CD4-positive, alpha-beta T cell treated with Interleukin-15 for 1 hour (primary cell): ENCODE measurements at places on chromosomes 2 and 18.

DNA sequence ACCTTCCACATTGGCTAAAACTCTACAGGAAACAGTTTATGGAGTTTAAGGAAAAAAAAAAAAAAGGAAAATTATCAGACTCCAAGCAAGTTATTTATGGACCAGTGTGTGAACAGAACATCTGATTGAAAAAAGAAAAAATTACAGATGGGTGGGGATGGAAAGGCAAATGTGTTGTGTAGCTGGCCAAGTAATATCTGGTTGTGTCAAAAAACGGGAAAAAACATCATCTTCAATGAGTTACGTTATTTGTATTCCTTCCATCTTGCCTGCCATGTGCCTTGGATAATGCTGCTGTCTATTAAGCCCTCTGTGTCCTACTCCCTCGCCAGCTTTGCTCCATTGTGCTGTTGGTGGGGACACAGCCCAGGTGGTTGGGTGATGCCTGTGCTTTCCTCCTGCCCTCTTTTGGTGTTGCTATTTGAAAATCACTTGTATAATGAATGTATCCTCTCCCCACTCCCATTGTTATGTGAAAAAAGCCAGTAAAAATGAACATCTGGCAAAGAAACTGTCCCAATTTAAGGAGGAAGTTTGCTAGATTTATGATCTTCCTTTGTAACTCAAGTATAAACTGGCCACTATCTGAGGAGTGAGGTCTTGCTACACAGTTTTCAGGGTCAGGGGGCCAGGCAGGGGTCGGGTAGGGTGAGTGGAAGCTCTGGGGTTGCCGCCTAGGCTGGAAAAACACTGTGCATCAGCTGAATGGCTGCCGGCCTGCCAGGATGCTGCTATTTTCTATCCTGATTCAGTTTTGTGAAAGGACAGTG, 155.9 kb downstream of the FMNL2 start:
- no peak for DNase-seq

DNA sequence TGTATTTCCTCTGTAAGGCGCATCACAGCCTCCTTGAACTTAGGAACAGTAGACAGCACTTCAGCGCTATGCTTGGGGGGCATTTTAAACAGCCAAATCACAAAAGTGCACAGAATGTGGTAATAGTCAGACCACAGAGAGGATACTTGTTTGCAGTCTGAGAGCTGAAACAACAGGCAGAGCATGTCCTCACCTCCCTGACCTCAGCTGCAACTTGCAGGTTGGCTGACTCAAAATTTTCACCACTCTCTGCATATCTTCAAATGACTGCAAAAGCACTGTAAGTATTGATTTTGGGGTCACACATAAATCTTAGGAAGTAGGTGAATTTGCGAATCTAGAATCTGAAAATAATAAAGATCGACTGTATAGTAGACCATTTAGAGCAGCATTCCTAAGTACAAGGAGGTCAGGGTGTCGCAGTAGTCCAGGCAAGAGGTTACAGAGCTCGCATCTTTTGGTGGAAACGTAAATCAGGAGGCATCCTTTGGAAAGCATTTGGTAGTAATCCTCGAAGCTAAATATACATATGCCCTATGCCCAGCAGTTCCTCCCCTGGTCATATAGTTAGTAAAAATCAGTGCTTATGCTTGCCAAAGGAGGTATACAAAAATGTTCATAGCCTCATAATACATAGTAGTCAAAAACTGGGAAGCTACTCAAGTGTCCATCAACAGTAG, 108.2 kb upstream of the MYCN start:
- DNase-seq = no peak

DNA sequence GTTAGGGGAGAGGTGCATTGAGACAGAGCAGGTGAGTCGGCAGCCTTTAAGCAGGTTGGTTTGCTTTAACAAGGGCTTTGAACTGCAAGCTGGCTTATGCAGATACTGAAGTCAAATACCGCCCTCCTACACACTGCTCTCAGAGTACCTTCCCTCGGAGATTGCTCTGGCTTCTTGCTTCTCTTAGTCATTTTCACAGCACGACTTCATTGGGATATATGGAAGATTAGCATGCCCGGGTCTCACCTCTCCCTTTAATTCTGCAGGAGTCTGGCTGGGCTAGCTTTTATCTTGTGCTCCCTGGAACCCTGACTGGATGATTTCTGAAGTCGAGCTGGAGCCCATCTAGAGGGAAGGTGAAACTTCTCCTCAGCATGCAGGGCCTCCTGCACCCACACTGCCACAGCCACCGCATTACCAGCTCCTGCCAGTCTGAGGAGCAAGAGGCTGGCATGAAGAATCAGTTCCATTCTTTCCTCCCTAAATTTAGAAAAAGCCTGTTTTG, 395.5 kb upstream of the HNRNPA3 start:
- DNase-seq = no peak

- peak; percentile 33 for DNase-seq
Observed at GRCh38 chr18:45874491-45875184, 49.2 kb downstream of the SIGLEC15 start.

DNA sequence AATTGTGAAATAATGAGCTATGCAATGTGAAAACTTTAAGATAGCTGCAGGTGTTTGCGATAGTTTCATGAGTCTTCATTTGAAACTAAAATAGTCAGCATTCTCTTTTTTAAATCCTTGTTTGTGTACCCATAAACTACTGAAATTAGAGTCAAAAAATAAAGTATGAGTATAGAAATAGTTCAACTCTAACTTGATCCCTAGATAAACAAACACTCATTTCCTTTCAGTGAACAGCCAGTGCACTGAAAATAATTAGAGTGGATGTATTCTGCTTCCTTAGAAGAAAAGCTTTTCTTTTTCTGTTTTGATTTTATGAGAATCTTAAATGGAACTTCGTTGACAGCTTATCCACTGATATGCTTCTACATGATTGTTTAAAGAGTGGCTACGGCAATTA, 1033.4 kb downstream of the SOCS6 start:
- DNase-seq = no peak

- DNase-seq = no peak
Observed at GRCh38 chr18:38900031-38900430, 1334.4 kb upstream of the CELF4 start.

DNA sequence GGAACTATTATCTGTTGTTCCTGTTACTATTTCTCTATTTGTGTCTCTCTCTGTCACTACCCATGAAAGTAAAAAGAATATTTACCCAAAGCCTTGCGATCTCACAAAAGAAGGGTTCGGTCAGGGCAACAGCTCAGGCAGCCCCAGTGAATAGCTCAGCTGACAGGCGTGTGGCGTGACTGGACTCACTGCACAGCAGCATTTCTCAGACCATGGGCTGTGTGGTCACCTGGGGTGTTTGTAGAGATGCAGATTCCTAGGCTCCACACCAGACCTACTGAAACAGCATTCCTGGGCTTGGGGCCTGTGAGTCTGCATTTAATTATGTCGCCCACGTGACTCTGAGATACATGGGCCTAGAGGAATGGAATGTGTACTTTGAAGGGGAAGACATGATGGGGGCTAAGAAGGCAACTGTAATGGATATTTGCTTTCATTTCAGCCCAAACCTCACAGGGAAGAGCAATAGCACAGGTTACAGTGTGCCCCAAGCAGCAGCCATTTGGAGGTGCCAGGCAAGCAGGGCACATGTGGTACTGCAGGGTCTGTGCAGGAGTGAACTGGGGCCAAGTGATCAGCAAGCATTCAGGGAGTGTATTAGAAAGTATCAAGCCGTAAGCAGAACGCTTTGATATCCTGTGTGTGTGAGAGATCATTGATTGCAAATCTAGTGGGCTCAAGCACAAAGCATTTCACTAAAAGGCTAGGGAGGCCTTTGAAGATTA, 90.4 kb upstream of the RBMS1 start:
- DNase-seq = no peak

GRCh38 chr2:113076954-113077669, 9.3 kb downstream of the IL1F10 start:
- no peak for DNase-seq

DNA sequence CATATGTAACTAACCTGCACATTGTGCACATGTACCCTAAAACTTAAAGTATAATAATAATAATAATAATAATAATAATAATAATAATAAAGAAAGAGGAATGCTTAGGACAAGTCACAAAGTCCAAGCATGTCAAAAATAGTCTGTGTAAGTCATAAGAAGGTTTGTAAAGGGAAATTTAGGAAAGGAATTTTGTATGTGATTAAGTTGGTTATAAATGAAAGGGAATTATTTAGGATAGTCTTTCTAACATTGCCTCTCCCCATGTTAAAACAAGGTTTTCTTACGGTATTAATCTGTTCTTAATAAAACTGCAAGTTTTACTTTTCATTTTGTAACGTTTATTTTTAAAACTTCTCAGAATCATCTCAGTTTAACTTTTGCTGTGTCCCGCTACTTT, 62.8 kb downstream of the SESTD1 start:
- no peak for DNase-seq

GRCh38 chr2:144233733-144234541, 286.0 kb downstream of the ZEB2 start:
- DNase-seq = no peak

DNA sequence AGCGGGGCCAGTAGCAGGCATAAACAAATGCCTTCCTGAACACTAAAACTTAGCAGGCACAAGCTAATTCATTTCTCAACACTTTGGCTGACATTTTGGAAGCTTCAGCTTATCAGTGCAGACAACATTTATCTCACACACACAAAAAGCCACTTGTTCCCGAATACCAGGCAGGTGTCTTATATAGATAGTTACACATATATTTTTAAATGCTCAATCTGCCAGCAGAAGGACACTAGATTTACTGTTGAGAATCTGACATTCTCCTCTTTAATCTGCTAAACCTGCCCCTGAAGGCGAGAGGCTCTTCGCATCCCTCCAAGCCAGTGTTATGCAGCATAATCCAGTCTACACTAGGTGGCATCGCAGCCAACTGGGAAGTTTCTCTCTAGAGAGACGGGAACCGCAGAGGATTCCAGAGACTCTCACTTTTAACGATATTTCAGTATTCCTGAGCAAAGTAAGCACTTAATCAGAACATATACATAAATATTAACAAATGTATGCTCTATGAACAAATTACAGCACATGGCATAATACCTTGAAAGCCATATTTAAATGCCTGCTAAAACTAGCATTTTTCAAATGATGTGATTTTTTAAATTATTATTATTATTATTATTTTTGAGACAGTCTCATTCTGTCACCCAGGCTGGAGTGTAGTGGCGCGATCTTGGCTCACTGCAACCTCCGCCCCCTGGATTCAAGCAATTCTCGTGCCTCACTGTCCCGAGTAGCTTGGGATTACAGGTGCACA, 90.2 kb upstream of the SCG2 start:
- DNase-seq = no peak

- DNase-seq = no peak
Observed at GRCh38 chr2:88170472-88170892, 336 bp downstream of the THNSL2 start.

DNA sequence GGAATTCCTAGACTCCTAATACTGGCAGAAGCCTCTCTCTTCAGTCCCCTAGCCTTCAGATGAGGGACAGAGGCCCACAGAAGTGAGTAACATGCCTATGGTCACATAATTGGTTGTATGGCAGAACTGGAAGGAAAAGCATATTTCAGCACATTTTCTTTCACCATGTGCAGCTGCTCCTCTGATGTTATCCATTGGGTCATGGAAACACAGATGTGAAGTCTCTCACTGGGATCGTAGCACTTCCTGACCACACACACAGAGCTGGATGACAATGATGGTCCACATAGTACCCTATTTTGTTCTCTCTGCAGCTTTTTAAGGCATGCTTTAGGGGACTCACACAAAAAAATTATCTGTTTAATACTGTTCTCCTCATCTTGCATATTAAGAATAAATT, 24.5 kb downstream of the MYO3B start:
- no peak for DNase-seq

DNA sequence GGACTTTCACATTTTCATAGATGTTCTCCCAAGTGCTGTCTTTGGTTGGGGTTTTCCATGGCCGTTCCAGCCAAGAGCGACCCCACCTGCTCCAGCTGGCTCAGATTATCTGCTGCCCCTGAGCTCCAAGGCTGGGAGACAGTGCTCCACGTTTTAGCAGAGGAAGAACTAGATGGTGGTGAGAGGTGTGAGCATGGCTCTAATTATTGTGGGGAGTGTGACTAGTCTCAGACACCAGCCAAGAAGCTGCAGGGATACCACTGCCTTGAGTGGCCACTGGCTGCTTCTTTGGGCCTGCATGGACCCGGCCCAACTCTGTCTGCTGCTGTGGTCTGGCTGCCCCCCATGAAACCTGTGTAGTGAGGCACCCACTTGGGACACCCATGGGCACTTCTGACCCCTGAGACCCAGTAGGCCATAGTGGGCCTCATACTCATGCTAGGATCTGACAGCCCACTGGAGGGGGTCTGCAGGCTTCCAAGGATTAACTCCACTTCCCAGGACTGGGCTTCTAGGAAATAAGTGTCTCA, 2.8 kb upstream of the NCL start:
- no peak for DNase-seq

GRCh38 chr2:230941202-230942180, 16.4 kb upstream of the GPR55 start:
- DNase-seq = no peak

- DNase-seq = no peak
Observed at GRCh38 chr18:76785872-76786271, 36.5 kb upstream of the ZNF236 start.

- DNase-seq = no peak
Observed at GRCh38 chr2:47354848-47355204, 48.1 kb upstream of the MSH2 start.

DNA sequence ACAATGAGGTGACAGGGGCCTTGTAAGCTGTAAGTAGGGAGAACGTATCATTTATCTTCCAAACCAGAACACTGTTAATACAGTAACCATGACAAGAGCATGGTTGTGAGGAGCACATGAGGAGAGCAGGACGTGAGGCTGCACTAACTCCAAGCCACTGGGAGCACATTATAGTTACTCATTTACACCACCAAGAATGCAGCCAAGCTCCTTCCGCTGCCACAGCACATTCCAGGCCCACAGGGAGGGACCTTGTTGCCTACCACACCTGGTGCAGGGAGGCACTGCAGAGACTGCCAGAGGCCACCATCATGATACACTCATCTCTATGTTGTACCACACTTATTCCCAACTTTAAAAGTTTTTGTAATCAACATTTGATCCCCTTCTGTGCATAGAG, 13.5 kb upstream of the SFXN5 start:
- no peak for DNase-seq

DNA sequence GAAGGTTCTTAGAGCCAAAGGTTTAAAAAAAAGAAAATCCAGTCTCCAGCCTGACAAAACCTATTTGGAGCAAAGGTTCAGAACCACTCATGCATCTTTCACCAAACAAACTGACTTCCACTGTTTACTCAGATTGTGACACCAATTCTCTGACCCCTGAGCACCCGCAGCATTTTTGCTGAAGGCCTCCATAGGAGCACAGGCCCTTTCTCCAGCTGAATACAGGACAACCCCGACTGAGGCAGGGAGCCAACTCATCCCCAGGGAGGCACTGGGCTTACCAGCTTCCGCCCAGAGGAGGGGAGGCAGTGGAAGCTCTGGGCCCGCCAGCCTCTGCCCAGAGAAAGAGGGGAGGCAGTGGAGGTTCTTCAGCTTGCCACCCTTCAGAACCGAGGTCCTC, 51.0 kb upstream of the CNGA3 start:
- DNase-seq = no peak

DNA sequence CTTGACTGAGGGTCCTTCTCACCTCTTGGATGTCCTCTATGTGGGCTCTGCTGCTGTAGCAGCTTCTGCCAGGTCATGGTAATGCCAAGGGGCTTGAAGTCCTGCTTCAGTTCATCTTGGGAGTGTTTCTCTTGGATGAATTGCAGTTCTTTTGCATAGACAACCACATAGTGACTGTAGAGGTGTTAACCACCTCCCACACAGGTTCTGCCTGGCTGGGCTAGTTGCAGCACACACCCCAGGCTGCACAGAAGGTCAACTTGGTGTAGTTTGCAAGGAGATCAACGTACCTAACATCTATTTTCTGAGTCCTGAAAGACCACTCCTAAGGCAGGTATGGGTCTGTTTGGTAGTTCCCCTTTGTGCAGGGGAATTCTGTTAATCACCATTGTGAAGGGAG, 108.1 kb downstream of the ADCYAP1 start:
- no peak for DNase-seq
